ENCODE measurements at places on chromosomes 5 and 9.
A peak's percentile ranks its signal among the peaks of the same experiment; 100 is the strongest.

GRCh38 chr5:14306329-14306815 lies 163.2 kb downstream of the TRIO start:
- DNase-seq: no peak

GRCh38 chr9:71249729-71250317 lies 128.4 kb upstream of the TRPM3 start:
- DNase-seq: peak; percentile 27

GRCh38 chr5:54905942-54906537 lies 79.4 kb downstream of the ESM1 start:
- no peak for DNase-seq

GRCh38 chr5:178391480-178391879 lies 158.9 kb upstream of the PHYKPL start:
- no peak for DNase-seq

- peak; percentile 73 for DNase-seq
These were observed 328.9 kb upstream of the MEF2C start for GRCh38 chr5:89211836-89212235.

DNA sequence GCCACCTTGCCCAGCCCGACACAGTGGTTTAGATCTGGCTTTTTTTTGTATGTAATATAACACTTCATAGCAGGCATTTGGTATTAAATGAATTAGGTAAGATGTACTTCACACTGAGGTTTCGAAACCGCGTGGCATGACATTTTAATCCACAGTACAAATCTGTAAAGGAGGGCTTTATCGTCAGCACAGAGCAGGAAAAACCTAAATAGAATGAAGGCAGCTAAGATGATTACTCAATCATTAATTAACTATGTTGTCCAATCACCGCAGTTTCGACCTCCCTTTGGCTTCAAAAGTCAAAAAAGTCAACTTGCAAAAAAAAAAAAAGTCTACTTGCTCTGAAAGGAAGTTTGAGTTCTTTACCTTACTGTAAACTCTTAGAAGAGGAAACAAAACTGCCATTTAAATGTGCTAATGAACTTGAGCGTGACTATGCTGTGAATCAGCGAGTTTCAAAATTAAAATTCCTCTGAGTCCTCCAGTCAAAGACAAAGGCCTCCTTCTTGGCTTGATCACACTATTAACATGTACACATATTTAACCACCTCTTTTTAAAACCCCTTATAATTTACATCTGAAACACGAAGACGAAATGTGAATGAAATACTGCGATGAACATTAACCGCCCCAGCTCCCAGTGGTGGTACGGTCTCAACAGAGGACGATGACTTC lies 698 bp upstream of the SEC24A start:
- peak; percentile 25 for DNase-seq

DNA sequence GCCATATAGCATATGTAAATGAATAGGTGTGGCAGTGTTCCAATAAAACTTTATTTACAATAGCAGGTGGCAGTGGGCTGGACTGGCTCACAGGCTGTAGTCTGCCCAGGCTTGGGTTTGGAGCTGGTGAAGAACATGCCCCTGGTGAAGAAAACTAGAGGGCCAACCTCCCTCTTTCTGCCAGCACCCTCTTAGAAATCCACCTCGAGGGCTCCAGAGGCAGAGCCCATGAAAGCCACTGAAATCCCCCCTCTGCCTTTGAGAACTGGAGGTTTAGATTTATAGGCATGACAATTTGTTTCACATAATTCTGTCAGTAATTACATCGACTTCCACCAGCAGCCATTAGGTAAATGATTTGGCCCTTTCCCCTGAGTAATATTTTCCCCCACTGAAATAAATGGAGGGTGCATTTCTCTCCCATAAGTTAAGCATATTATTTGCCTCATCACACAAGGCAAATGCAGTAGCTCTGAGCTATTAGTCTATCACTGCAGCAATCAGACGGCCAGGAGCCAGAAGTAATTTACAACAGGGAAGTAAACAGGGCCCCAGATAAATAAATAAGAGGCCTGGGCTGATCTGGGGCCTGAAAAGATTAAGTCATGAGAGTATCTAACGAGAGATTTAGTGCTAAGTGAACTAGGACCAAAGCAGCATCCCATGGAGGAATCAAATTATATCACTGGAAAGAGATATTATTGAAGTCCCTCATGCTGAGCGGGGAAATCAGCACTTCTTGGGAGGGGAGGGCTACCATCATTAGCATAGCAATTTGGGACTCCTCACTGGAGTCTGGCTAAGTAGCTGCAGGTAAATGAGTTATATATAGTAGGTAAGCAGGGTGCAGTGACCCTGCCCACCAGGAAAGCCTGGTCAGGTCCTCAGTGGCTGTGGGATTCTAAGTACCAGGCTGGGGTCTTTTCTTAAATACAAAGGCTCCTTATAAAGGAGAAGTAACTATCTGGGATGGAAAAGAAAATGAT lies 123.9 kb downstream of the SLIT3 start:
- DNase-seq: no peak

- DNase-seq: no peak
These were observed 239.7 kb upstream of the DAP start for GRCh38 chr5:11000515-11001353.
